ENCODE measurements at places on chromosomes 7 and 10.

- no peaks in the 10 kb centered on the region for H3K27me3 ChIP-seq
- no peak for DNase-seq
- H3K36me3 ChIP-seq, result no peaks in the 10 kb centered on the region
- H3K4me1 ChIP-seq, result peaks cover 6% of the 10 kb centered on the region
- no peak overlapping the region for H3K27ac ChIP-seq
Measured at GRCh38 chr7:159022238-159022993, 122.3 kb downstream of the VIPR2 start.

DNA sequence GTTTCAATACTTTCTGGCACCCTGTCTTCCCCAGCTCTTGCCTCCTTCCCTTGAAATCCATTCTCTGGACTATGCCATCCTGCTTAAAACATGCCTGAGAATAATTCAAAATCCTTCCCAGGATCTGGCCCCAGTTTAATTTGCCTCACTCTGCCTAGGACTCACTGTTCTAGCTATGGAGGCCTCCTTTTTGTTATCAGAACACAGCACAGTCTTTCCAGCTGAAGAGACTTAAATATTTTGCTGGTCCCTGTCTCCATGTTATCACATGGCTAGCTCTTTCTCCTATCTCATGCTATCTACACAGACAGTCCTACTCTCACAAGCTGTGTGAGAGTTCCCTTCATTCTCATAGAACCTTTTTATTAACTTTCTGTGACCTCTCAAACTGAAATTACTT is 194.8 kb downstream of the RNLS start:
- peak overlapping the region; percentile 72 for H3K27ac ChIP-seq
- no peak for DNase-seq
- H3K4me1 ChIP-seq, result peaks cover 49% of the 10 kb centered on the region
- no peaks in the 10 kb centered on the region for H3K27me3 ChIP-seq
- H3K4me3 ChIP-seq, result no peak overlapping the region

GRCh38 chr7:628402-628763 is 98.1 kb upstream of the DNAAF5 start:
- no peaks in the 10 kb centered on the region for H3K27me3 ChIP-seq
- DNase-seq, result peak; percentile 81
- H3K36me3 ChIP-seq, result no peaks in the 10 kb centered on the region
- no peak overlapping the region for H3K27ac ChIP-seq
- H3K4me1 ChIP-seq, result no peaks in the 10 kb centered on the region

DNA sequence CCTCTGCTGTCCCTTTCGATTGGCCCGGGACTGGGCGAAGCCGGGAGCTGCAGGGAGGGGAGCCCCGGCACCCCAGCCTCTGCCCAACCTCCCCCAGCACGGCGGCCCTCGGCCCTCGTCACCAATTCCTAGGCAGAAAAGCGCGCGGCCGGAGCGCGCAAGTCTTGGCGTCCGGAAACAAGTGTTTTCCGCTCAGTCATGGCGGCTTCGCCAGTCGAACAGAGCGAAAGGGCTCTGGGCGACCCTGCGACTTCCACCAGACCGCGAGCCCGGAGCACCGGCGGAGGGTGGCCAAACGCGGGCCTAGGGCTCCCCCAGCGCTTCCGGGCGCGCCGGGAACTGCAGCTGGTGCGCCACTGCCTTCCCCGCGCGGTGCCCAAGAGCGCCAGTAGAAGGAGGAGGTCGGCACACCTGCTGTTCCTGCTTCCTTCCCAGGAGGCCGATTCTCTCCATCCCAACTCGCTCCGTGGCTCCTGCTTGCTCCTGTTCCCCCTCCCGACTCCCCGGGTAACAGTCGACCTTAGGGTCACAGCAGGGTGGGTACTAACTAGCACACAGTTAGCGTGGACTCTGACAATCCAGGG is 729.9 kb downstream of the ZWINT start:
- peak overlapping the region; percentile 29 for H3K4me3 ChIP-seq
- H3K36me3 ChIP-seq, result no peaks in the 10 kb centered on the region
- no peak for DNase-seq
- peaks cover 18% of the 10 kb centered on the region for H3K4me1 ChIP-seq
- H3K27me3 ChIP-seq, result no peaks in the 10 kb centered on the region
- H3K27ac ChIP-seq, result no peak overlapping the region

DNA sequence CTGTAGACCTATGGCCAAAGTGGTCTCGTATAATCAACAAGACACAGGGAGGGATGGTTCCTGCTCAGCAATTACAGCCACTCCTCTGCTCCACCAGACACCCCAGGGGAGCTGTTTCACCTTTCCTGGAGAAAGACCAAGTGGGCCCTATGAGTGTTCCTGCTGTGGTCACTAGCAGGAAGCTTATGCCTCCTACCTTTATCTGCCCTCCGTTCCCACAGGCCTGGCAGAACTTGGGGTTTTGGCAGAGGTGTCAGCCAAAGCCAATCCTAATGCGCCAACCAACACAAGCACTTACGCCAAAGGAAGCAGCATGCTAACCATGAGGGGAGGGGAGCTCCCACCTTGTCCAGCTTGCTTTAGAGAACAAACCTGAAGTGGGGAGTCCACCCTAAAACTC is 31.2 kb downstream of the XPNPEP1 start:
- no peaks in the 10 kb centered on the region for H3K36me3 ChIP-seq
- DNase-seq, result no peak
- H3K4me3 ChIP-seq, result no peak overlapping the region
- H3K27me3 ChIP-seq, result no peaks in the 10 kb centered on the region
- H3K27ac ChIP-seq, result peak overlapping the region; percentile 72
- peaks cover 55% of the 10 kb centered on the region for H3K4me1 ChIP-seq

DNA sequence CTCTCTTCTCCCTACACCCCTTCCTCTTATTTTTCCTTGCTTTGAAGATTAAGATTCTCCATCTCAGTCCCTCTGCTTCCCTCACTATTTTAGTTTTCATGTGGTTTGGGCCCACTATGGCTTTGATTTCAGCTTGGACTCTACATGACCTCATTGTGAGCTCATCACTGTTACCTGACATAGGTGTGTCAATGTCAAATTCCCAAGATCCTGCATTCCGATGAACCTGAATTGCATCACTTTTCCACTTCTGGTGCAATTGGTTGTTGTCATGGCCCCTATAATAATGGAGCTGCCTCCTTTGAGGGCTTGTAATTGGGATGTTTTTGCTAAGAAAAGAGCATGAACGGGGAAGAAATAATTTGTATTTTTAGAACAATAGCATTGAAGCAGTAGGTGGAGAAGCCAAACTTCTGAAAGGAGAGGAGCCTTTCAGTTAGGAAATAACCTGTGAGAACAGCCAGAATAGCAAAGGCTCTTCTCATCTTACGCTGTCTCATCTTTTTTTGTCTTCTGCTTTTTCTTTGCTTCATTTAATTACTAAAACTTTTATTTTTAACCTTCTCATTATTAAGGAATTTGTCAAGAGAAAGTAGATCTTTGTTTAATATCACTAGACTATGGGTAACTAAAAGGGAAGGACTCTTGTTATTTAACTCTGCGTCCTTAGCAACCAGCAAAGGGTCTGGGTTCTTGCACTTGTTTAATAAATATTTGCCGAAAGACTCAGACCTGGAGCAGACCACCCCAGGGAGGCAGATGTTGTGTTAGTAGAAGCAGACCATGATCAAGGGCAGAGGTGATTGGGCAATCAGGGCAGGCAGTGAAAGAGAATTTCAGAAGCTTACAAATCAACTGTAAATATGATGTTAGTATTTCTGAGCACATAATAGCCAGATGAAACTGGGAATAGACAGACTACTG is 95.4 kb downstream of the TES start:
- no peaks in the 10 kb centered on the region for H3K36me3 ChIP-seq
- H3K27ac ChIP-seq, result no peak overlapping the region
